ENCODE measurements at places on chromosomes 2 and 18. TPM values are rescaled to one million over a fixed set of nuclear protein-coding genes. Genes with fewer than 3 reads are reported as not detected.

Gene GPR45
- not detected for total RNA-seq

Gene SP9
- total RNA-seq = not detected

Gene TUBA3E
- not detected for total RNA-seq

Gene MRPS9
- 33.4 TPM for total RNA-seq

Gene ITM2C
- 1,192 TPM for total RNA-seq

Gene MARCO
- total RNA-seq = 0.77 TPM

Gene C2orf66
- total RNA-seq = 0.19 TPM

Gene PKDCC
- 61.3 TPM for total RNA-seq

GRCh38 chr2:56656826-56657225 lies 473.0 kb downstream of the CCDC85A start:
- no peak overlapping the region for H3K27ac ChIP-seq
- no peak for DNase-seq
- H3K4me3 ChIP-seq = no peak overlapping the region
- no peaks in the 10 kb centered on the region for H3K36me3 ChIP-seq
- H3K27me3 ChIP-seq = no peaks in the 10 kb centered on the region
- no peaks in the 10 kb centered on the region for H3K4me1 ChIP-seq

GRCh38 chr18:31710826-31711225 lies 26.4 kb upstream of the B4GALT6 start:
- H3K36me3 ChIP-seq = no peaks in the 10 kb centered on the region
- H3K4me3 ChIP-seq = no peak overlapping the region
- H3K4me1 ChIP-seq = no peaks in the 10 kb centered on the region
- H3K27ac ChIP-seq = no peak overlapping the region
- DNase-seq = no peak

DNA sequence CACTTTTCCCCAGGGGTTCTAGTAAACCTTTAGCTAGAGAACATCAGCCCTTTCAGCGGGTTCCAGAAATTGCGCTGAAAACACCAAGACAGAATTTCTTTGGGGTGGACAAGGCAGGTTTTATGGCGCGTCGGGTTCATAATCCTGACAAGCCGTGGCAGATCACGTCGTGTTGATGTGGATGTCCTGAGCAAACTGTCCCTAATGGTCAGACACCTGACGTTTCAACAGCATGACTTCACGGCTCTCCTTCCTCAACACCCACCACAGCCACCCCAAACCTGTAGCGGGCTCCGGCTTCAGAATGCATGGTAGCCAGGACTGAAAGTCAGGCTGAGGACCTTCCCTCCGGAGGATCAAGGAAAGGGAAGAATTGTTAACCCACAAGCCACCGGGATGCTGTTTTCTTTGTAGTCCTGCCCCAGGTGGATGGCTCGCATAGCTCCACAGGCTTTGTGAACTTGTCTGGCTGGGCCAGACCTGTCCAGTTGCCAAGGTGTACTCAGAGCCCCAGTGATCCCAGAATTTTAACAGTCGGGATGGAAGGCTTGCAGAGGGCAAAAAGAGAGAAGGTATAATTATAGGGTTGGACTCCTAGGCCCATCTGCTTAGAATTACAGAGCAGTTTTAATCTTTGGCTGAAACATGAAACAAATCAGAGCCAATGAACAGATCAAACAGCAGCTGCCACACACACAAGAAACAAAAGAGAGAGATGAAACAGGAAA lies 1.5 kb downstream of the APCDD1 start:
- peak overlapping the region; percentile 47 for H3K4me3 ChIP-seq
- H3K27me3 ChIP-seq = peaks cover 19% of the 10 kb centered on the region
- H3K27ac ChIP-seq = peak overlapping the region; percentile 17

- no peak overlapping the region for H3K27ac ChIP-seq
- peaks cover 7% of the 10 kb centered on the region for H3K4me1 ChIP-seq
Measured at GRCh38 chr2:101818531-101819451, 121.3 kb downstream of the MAP4K4 start.

Measured in colonic mucosa (tissue), 4 donors.